ENCODE measurements at places on chromosomes 11 and 22. TPM values are rescaled to one million over a fixed set of nuclear protein-coding genes. Genes with fewer than 3 reads are reported as not detected.
A peak's percentile ranks its signal among the peaks of the same experiment; 100 is the strongest.

DNA sequence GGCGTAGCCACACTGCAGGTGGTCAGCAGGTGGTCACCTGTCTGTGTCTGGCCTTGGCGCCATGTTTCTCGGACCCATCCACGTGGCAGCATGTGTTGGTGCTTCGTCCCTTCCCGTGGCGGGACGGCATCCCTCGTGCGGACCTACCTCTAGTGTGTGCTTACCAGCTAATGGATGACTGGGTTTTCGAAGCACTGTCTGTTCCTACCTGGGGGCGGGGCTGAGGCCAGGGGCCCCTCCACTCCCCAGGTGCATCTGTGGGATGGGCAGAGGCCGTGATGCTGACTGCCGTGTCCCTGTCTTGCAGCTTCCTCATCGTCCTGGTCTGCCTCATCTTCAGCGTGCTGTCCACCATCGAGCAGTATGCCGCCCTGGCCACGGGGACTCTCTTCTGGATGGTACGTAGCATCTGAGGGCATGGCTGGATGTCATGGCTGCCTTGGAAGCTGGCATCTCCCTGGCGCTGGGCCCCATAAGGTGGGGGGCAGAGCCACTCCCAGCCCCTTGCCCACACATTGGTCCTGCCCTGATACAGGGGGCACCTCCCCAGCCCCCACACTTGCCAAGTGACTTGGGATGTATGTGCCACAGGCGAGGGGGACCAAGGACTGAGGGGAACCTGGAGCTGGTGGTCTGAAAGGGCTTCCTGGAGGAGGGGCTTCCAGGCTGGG is 82.9 kb downstream of the KCNQ1 start:
- DNase-seq: peak; percentile 48

GRCh38 chr11:109604481-109605400 is 182.8 kb downstream of the C11orf87 start:
- DNase-seq: no peak

DNA sequence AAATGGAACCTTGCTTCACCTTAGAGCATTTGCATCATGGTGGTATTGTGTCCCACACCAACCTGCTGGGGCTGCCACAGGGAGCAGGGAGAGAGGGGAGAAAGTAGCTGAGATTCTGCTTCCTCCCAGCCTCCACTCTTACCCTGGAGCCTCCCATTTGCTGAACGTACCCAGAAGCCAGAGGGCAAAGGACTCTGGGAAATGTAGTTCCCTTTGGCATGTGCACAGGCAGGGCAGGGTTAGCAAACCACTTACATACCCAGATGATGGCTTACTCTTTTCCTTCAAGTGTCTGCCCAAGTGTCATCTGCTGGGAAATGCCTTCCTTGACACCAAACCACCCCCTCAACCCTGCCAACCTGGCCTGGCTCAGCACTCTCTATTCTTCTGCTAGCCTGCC is 16.9 kb downstream of the SMIM38 start:
- DNase-seq: no peak

GRCh38 chr11:67268081-67268961 is 2.0 kb downstream of the GRK2 start:
- DNase-seq: peak; percentile 66

The TBX10 gene
- not detected for total RNA-seq

DNA sequence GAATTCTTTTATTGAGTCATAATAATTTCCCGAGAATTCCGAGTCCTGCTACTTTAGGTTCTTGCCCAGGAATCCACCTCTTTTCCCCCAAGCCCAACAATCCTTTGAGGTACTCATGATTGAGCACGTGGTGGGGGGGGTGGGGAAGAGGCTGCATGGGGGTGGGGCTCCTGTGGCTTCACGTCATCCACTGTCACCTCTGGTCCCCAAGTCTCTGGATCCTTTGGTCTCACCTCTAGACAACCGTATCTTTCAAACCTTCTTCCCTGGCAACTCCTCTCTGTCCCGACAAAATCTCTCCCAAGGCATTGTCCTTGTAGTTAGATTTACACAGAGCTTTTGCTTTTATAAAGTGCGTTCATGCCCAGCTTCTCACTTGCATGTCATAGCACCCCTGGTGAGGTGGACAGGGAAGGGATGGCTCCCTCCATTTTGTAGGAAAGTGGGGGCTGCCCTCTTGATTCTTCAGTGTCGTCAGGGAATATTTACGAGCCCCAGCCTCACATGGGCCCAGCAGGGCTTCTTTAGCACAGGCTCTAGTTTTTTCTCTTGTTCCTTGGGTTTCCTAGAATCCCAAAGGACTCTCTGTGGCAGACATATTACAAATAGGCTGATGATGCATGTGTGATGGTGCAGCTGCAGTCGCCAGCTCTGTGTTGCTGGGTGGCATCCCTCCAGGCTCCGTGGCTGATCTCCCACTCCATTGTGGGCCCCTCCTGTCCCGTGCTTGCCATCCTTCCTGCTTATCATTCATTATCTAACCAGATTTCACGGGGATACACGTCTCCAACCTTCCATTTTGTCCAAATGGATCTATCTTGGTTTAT is 8.4 kb downstream of the UCP3 start:
- no peak for DNase-seq

The RASSF10 gene
- 0.26 TPM for total RNA-seq

DNA sequence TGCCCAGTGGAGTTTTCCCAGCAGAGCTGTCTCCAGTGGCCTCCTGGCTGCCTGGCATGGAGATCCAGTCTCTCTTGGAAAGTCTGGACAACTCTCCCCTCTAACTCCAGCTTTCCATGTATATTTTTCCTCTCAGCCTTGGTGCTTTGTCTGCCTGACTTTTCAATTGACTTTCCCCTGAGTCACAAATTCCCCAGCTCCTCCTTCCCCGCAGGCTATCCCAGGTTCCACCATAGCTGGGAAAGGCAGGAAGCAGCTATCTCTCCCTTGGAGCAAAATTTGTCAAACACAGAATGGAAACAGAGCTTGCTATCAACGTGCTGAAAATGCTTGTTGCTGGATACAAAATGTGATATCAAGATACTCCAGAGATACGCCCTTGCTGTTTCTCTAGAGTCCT is 384.8 kb downstream of the TMEM135 start:
- DNase-seq: no peak

GRCh38 chr22:43923631-43924464 is at the start of gene PNPLA3:
Gene PNPLA3, plus strand, starts transcription at chr22:43923805. Its CDS starts 107 bp downstream, at chr22:43923912.
- DNase-seq: peak; percentile 92

GRCh38 chr11:1934335-1935155 is 12.6 kb upstream of the MRPL23 start:
- DNase-seq: peak; percentile 28

The NOX4 gene
- 91.9 TPM for total RNA-seq

- no peak for DNase-seq
Observed at GRCh38 chr22:31773416-31773815, 19.6 kb downstream of the DEPDC5 start.

DNA sequence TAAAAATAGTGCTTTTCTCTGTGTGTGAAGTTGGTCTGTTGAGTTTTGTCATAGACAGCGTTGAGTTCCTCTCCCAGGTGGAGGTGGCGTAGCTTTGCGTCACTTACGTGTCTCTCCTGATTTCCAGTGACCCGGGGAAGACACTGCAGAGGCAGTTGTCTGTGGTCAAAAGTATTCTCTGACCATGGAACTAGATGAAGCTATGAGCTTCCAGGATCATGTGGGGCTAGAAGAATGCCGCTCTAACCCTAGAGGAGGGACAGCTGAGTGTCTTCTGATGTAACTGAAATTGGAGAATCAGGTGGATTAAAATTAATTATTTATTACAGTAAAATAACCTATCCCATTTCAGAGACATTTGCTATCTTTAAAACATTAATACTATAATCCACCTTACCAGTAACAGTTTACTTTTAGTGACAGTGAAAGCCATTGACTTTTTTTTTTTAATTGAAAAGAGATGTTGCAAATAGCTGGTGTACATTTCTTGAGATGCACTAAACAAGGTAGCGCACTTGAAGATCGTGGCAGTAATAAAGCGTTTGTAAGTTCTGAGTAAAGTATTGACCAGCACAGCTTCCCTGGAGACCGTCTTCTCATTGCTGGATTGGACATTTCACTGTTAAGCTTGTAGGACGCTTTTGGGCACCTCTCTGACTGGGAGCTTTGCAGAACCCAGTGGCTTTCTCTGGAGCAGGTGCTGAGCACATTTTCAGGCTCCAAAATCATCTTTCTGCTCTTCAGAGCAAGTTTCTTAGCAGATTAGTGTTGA is 9.7 kb downstream of the CAT start:
- DNase-seq: no peak

DNA sequence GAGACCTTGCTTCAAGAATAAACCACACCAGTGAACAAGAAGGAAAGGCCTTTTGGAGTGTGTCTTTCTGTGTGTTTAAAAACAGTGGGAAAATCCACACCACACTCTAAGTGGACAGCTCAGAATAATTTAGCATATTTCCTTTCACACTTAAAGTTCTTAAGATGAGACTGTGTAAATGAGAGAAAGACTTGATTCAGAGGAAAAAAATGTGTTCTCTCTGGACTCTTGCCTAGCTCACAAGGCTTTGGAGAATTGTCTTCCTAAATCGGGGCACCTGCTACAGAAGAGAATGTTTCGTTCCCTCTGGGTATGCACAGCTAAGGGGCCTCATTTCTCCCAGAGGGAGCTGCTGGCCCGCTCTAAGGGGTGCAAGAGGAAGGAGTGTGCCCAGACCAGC is 28.4 kb upstream of the CRTAM start:
- DNase-seq: no peak

The CRYBA4 gene
- not detected for total RNA-seq

The NCF4 gene
- 22.9 TPM for total RNA-seq

DNA sequence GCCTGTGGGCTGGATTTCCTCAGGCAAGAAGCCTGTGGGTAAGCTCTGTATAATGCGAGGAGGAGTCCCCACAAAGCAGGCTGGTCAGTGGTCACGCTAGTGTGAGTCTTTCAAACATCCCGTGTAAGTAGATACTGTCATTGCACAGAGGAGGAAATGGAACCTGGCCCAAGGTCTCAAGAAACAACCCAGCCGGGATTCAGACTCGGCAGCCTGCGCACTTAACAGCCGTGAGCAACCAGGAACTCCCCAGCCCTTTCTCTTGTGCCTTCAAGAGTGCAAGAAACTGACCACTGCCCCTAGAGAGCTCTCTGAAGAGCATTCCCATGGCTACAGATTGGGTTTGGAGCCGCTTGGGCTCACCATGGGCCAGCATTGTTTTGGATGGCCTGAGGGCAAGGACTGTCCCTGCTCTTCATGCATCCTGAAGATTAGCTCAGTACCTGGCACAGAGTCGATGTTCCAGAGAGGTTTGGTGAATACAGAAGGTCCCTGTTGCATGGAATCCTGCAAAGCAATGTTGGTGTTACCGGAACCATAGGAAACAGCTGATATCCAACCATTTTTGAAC is 6.0 kb downstream of the MPST start:
- no peak for DNase-seq

GRCh38 chr11:57263351-57263750 is 26.3 kb upstream of the APLNR start:
- DNase-seq: no peak

The KCTD17 gene
- total RNA-seq: 21.0 TPM

DNA sequence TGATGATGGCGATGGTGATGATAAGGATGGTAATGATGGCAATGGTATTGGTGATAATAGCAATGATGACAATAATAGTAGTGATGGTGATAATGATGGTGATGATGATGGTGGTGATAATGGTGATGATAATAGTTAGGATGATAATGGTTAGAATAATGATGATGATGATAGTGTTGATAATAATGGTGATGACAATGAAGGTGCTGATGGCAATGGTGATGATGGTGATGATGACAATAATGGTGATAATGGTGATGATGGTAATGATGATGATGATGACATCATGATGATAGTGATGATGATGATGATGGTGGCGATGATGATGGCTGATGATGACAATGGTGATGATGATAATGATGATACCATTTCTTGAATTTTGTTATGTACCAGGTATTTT is 309.9 kb downstream of the MIAT start:
- no peak for DNase-seq

DNA sequence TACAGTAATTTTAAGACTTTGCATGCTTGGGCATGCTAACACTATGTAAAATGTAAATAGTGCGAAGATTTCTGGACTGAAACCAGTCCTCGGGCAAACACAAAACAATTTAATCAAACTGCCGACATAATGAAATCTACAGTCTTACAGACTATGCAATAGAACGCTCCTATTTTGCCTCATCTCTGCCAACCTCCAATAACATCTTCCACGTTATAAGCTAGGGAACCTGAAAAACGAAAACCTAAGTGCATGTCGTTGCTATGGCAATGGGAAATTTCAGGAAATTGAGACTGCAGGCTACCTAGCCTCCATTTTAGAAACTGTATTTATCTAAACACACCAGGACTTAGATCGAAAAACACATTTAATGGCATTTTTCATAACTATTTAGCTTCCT is 1.1 kb downstream of the CSTF3 start:
- no peak for DNase-seq

DNA sequence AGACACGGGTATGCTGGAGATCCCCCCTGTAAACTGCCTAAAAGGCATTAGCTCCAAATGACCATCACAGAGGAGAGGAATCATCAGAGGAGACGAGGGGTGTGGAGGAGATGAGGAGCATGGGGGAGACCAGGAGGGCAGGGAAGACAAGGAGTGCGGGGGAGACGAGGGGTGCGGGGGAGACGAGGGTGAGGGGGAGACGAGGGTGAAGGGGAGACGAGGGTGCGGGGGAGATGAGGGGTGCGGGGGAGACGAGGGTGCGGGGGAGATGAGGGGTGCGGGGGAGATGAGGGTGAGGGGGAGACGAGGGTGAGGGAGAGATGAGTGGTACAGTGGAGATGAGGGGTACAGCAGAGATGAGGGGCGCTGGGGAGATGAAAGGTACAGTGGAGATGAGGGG is 17.5 kb upstream of the GAL start:
- no peak for DNase-seq

GRCh38 chr22:32531228-32531627 is 56.6 kb downstream of the FBXO7 start:
- no peak for DNase-seq

GRCh38 chr11:109864834-109865547 is 228.2 kb upstream of the ZC3H12C start:
- DNase-seq: no peak

GRCh38 chr11:27310182-27310581 is 52.8 kb downstream of the CCDC34 start:
- no peak for DNase-seq

The BDNF gene
- 0.75 TPM for total RNA-seq

GRCh38 chr11:95790933-95791708 is 823 bp downstream of the CEP57 start:
- DNase-seq: peak; percentile 74

The C22orf31 gene
- total RNA-seq: not detected

All from aorta (tissue), 5 donors.